CD4-positive, CD25-positive, alpha-beta regulatory T cell (primary cell): ENCODE measurements at places on chromosomes 2 and 18.

- DNase-seq: no peak
Measured at GRCh38 chr2:98669675-98670074, 61.3 kb downstream of the MGAT4A start.

- no peak for DNase-seq
Measured at GRCh38 chr18:72086421-72086820, 457.7 kb downstream of the CBLN2 start.

- no peak for DNase-seq
Measured at GRCh38 chr2:38122344-38122743, 46.4 kb upstream of the CYP1B1 start.

GRCh38 chr2:16374671-16375070 lies 291.0 kb downstream of the CYRIA start:
- no peak for DNase-seq

DNA sequence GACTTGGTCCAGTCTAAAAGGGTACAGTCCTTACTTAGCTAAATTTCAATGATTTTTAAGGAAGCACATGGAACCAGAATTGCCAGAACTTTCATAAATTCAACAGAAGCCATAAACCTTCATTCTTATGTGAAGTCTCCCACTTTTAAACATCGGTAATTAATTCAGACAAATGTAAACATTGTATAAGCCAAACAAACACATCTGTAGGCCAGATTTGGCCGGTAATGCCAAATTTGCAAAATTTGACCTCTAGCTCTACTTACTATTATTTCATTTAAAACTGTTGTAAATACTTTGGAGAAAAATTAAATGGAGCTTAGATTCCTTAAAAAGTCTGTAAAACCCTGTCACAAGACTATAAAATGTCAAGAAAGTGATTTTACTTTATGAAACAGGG lies 83.2 kb upstream of the GALNT5 start:
- no peak for DNase-seq

DNA sequence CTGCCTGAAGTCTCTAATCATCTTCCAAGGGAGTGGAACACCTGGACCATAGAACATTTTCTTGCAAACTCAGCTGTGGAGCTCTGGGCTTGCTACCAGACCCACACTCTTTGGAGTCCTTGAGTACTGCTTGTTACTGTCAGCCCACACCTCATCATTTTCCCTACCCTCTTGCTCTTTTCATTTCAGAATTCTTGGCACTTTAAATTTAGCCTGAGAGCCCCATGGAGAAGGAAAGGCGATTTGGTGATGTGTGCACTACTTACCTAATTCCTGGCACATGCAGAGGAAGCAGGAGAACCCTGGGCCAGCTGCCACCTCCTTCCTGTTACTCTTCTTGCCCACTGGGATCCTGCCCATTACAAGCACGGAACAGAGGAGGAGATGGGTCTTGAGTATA lies 31.7 kb downstream of the TMEM178A start:
- no peak for DNase-seq

DNA sequence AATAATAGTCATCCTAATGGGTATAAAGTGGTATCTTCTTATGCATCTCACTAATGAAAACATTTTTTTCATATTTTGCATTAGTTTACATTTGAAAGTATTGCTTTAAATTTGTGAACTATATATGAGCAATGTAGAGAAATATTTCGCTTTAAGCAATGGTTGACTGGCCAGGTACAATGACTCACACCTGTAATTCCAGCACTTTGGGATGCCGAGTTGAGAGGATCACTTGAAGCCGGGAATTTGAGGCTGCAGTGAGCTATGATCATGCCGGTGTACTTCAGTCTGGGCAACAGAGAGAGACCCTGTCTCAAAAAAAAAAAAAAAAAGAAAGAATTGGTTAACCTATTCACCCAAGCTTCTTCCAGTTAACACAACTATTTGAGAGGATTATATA lies 15.1 kb downstream of the ZCCHC2 start:
- DNase-seq: no peak

- DNase-seq: no peak
Measured at GRCh38 chr2:159211447-159212396, 74.8 kb downstream of the WDSUB1 start.

- no peak for DNase-seq
Measured at GRCh38 chr2:31109633-31110192, 28.5 kb downstream of the GALNT14 start.

DNA sequence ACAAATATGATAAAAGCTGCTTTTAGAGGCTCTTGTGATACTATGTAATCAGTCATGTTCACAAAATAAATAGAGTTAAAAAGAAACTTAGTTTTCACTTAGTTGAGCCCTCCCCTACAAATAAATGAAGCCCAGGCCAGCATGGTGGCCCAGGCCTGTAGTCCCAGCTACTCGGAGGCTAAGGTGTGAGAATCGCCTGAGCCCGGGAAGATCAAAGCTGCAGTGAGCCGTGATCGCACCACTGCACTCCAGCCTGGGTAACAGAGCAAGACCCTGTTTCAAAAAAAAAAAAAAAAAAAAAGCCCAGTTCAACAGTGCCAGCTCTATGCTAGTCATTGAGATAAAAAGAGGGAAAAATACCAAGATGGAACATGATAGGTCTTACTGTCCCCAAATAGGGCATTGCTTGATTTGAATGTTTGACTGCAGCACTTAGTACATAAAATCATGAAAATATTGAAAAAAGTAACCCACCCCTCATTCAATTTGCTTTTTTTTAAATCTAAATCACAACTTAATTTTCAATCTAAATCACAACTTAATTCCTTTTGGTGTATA lies 1.5 kb downstream of the ASNSD1 start:
- DNase-seq: no peak

- no peak for DNase-seq
Measured at GRCh38 chr2:220192994-220193753, 565.7 kb downstream of the SLC4A3 start.

GRCh38 chr2:62586981-62587380 lies 81.0 kb upstream of the TMEM17 start:
- no peak for DNase-seq

DNA sequence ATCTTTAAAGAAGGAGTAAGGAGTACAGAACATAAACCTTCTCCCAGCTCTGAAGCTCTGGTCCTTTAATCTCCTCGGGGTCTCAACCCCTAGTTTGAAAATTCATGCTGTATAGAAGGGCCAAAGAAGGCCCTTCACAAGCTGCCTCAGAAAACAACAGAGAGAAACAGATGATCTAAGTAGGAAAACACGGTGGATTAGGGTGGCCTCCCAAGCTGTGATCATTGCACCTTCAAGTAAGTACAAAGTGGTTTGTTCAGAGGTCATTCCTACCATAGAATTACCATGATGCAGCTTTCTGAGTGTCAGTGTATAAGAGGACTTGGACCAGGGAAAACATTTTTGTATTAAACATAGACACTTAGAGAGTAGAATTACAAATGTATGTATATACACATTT lies 10.9 kb downstream of the TMEM169 start:
- DNase-seq: no peak

DNA sequence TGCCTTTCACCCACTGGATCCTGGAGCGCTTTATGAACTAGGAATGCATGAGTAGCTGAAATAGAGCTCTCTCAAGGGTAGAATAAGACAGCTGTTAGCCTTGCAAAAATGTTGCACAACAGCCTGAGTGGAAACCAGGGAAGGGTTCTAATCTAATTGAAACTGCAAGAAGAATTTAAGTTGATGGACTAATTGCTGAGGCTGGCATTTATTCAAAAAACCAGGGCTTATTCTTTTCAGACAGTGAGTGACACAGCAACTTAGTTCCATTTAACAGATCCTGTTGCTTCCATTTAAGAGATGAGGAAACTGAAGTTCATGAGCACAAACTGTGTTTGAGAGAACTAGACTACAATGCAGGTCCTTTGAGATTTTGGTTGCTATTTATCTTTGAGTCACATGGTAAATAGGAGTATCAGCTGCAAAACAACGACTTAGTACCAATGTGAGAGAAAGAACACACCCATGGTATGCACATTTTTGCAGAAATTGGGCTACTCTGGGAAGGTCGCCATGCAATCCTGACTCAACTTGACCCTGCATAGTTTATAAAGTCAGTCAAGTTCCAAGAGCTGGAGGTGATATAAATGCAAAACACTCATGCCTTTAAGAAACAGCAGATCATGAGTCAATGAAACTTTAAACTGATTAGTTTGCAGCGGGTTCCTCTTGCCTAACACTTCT lies 76.4 kb upstream of the PARD3B start:
- DNase-seq: no peak

GRCh38 chr18:50582500-50582899 lies 22.6 kb downstream of the MAPK4 start:
- DNase-seq: no peak

- no peak for DNase-seq
Measured at GRCh38 chr2:160820691-160821090, 327.1 kb upstream of the RBMS1 start.

DNA sequence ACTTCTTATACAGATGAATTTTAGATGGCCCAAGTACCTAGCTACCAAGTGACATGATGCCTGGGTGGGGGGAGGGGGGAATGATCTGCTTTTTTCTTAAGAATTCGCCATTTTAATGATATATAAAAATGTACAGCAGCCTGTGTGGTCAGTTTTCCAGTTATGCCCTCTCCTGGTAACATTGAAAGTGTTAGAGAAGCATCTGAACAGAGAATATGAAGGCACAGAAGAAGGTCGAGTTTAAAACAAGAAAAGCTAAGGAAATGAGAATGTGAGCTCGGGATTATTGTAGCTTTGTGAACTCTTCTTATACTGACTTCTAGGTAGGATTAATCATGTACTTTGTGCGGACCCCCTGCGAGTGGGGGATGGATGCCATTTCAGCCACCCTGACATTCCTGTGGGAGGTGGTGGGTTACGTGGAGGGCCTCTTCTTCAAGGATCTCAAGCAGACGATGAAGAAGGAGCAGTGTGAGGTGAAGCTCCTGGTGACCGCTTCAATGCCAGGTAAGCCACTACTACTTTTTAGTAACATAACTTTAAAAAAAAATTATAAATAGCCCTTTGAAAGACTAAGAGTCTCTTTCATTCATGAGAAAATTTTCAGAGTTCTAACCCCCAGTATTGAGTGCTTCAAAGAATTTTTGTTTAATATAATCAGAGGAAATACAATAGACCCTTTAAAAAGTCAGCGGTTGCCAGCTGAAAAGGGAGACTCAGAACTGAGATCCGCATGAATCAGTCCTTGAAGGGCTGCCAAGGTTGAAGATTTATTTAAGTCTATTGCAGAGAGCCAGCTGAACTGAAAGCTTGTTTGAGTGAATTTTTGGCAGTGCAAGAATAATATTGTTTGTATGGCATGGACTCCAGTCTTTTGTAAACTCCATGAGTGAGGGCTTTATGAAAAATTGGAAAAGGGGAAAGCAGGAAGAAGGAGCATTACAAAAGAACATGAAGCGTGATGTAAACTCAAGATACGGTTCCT lies 68.6 kb upstream of the RPE start:
- no peak for DNase-seq

DNA sequence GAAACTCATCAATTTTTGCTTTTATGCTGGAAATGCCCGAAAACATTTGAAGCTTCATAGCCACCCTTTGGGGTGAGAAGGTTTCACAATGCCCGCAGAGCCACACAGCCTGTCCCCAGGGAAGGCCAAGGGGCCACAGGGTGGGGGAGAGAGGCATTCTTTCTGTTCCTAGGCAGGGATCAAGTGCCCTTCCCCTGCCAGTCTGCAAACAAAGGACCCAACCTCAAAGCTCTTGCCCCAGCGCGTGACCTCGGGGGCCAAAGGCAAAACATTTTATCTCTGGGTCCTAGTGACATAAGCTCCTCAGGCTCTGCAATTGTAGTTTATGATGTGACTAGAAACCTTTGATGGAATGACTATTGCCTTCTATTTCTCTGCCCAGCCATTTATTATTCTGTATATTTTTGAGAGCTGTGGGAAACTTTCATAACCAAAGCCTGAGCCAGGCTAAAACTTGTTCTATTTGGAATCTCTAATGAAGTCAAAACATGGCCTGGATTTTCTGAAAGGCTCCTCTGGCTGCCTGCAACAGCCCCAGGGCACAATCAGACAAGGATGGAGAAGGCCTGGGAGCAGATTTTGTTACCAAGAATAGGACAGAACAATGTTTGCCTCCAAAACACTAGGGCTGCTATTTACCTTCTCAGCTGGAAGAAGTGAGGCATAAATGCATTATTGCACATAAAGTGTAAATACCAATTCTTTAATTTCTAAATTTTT lies 137.2 kb upstream of the KCTD1 start:
- no peak for DNase-seq

DNA sequence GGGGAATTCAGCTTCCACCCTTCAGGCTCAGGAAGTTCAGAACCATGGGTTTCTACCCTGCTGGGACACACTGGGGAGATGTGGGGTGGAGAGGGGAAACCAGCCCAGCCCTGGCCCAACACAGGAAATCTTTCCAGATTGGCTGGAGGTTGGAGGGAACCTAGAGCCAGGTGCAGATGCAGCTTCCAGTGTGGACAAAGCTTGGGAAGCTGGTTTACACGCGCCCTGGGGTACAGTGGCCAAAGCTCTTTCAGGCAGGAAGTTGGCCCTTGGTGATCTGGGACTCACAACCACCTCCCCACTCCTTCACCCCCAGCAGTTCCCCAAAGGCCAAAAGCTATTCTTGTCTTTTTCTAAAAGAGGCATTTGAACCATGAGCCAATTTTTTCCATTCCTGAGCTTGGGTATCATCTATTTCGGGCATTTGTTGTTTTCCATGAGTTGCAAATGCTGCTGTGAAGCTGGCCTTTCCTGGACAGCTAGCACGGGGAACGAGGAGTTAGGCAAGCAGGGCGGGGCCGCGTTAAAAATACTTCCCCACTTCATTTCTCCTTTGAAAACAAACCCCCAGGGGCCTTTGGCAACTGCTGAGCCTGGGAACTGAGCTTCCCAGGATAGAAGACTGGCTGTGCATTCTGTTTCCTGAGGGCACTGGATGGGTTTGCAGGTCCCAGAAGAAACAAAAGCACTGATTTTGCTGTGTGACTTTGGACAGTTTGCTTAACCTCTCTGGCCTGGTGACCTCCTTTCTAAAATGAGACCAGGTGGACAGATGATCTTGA lies 3.1 kb upstream of the ARID5A start:
- no peak for DNase-seq

GRCh38 chr18:39558658-39559057 lies 1993.1 kb upstream of the CELF4 start:
- no peak for DNase-seq

DNA sequence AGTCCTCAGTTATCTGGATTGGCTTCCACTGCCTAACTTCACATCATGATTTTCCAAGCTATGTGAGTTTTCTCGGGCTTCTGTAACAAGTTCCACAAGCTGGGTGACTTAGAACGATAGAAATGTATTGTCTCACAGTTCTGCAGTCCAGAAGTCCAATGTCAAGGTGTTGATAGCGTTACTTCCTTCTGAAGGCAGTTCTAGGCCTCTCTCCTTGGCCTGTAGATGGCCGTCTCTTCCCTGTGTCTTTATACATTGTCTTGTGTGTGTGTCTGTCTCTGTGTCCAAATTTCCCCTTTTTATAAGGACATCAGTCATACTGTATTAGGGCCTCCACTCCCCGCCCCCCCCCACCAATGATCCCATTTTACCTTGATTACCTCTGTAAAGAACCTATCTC lies 7.5 kb downstream of the LTBP1 start:
- no peak for DNase-seq

- DNase-seq: peak; percentile 48
Measured at GRCh38 chr2:224025874-224026273, 13.2 kb downstream of the SERPINE2 start.

- no peak for DNase-seq
Measured at GRCh38 chr2:237616734-237617586, 10.4 kb upstream of the LRRFIP1 start.
